ENCODE measurements at places on chromosomes 1 and 21. TPM values are rescaled to one million over a fixed set of nuclear protein-coding genes. Genes with fewer than 3 reads are reported as not detected.

SLC44A5 gene
- 1.7 TPM for total RNA-seq

COL6A2 gene
- 17.5 TPM for total RNA-seq

ZMYND12 gene
- 0.47 TPM for total RNA-seq

SAMSN1 gene
- total RNA-seq = not detected

NPHS2 gene
- total RNA-seq = not detected

NBPF10 gene
- total RNA-seq = 0.28 TPM

OR2AK2 gene
- total RNA-seq = not detected

RPTN gene
- not detected for total RNA-seq

DNA sequence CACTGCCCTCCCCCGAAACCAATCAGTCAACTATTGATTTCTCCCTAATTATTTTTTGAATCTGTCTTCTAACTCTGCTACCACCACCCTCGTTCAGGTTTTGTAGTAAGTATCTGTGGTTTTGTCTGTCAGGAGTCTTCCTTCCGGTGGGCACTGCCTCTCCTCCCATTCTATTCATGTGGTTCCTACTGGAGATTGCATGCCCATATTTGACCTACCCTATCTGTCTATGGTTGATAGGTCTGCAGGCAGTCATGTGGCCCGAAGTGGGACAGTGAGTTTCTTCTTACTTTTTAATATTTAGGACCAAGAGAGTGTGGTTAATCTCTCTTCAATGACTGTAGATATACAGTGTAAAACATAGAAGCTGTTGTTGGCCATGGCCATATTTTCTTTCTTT lies 17.8 kb upstream of the MAST2 start:
- DNase-seq = no peak

DNA sequence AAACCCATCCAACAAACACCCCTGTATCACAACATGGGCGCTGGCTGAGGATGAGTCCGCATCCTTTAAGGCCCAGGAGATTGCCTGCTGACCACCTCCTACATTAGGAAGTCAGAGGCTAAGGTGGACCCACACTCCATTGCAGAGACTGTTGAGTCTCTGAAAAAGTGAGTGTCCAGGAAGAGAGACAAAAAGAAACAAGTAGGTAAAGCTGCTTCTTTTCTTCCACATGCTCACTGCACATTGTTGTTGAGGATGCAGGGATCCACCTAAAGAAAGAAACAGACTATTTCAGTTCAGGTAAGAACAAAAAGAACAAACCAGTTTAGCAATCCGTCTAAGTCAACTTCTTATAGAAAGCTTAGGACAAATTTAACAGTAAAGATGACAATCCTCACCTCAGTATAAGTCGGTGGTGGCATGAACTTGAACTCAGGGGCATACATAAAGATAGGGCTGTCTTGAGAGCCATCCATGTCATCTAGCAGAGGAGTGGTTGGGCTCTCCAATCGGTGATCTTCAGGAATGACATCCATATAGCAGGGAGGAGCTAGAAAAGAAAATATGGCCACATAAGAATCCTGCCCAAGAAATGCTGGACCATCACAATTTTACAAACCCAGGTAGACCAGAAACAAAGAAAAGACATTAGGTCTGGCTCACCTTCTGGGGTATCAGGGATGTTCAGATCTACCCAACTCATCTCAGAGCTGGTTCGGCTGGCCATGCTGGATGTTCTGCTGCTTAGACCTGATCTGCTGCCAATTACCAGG lies 2.6 kb downstream of the TXNIP start:
- DNase-seq = no peak

GRCh38 chr1:178774263-178774662 lies 49.2 kb downstream of the RALGPS2 start:
- DNase-seq = peak; percentile 53

DNA sequence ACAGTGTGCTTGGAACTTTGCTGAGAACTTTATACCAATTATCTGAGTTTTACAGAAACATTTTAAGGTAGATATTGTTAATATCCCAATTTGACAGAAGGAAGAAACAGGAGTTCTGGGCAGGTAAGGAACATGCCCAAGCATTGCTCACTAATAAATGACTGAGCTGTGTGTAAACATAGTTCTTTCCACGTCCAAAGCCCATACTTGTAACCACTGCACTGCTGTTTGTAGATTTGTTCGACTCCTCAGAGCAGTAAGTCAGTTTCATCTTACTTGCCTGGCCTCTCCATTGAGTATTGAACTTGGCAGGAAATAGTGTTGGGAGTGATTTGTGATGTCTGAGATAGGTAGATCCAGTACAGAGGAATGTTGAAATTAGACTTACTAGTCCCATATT lies 335.1 kb downstream of the KIF26B start:
- no peak for DNase-seq

DNA sequence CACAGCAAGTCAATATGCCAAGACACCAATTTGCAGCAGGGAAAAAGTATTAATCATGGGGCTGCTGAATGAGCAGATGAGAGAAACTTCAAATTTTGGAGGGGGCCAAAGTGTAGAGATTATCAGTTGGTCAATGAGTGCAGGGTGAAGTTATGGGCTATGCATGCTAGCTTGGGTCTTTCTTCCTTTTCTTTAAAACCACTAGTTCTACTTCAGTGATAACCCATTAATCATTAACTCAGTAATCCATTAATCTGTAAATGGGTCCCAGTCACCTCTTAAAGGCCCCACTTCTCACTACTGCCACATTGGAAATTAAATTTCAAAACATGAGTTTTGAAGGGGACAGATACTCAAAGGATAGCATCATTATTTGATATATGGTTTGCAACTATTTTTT lies 688.6 kb upstream of the ADGRL4 start:
- no peak for DNase-seq

- peak; percentile 56 for DNase-seq
Measured at GRCh38 chr1:23960291-23961020, 828 bp downstream of the PNRC2 start.

DNA sequence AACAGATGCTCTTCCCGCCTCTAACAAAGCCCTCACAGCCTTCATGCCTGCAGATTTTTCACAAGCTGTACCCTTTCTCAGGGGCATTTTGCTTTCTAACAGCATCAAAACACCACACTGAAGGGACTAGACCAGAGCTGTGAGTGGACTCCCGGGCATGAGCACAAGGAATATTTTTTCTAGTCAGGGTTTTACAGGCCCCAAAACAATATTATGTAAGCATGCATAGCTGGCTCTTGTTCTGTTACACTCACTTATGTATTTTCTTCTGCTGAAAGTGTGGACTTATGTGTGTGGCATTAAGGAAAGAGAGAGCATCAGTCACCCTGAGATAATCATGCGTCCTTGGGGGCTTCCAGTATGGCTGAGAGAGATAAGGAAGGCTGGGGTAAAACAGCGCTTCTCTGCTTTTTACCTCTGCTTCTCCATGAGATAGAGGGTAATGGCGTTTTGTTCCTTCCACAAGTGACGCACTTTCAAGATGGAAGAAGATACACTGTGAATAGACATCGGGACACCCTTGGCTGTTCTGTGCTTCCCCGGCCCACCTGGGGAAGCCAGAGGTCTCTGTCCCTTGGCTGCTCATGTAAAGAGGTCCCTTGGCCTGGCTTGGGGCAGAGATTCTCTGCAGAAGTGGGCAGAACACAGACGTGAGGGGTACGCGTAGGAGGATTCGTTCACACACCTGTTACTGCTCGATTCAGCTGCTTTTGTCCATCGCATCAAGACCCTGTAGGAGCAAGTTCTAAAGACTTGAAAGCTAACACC lies 266.7 kb upstream of the RAB4A start:
- no peak for DNase-seq

DNA sequence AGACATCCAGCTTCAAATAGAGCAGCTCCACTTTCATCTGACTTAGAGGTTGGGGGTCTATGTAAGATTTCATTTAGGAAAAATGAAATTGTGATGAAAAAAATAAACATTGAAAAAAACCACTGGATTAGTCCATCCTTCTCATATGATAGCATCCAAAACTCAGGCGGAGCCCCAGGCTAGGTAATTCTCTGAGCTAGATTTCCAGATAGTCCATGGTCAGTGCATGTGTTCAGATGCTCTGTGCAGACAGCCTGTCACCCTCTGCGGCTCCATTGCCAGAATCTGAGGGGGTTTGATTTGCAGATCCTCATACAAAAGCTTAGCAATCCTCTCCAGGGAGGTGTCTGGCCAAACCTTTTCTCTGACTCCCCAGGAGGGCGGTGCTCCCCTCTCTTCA lies 49.2 kb downstream of the C8B start:
- no peak for DNase-seq

GRCh38 chr21:33799378-33800090 lies 116.1 kb downstream of the ATP5PO start:
- DNase-seq = no peak

DNA sequence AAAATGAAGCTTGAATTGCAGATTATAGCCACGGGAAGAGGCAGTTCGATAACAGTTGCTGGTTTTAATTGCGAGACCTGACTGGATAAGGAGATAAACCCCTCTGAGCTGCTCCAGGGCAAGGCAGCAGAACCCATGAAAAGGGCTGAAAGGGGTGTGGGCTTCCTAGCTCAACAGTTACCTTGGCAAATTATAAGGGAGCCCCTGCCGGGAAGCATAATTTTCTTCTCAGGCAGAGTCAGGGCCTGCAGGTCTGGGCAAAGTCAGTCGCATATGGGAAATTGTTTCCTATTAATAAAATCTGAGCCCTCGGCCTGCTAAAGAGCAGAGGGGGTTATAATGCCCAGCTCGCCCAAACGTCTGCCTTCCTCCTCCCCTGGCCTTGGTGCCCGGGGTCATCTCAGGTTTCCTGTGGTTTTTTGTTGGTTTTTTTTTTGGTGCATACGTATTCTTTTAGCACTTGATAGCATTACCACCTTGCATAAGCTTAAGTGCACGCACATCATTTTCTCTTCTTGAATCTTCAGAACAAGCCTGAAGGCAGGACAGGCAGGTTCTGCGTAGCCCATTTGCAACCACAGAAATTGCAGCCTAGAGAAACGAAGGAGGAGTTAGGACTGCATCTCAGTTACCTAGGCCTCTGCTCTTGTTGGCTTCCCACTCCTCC lies 33.9 kb upstream of the SELENON start:
- DNase-seq = no peak

- DNase-seq = no peak
Measured at GRCh38 chr1:5917591-5918274, 74.5 kb downstream of the NPHP4 start.

DNA sequence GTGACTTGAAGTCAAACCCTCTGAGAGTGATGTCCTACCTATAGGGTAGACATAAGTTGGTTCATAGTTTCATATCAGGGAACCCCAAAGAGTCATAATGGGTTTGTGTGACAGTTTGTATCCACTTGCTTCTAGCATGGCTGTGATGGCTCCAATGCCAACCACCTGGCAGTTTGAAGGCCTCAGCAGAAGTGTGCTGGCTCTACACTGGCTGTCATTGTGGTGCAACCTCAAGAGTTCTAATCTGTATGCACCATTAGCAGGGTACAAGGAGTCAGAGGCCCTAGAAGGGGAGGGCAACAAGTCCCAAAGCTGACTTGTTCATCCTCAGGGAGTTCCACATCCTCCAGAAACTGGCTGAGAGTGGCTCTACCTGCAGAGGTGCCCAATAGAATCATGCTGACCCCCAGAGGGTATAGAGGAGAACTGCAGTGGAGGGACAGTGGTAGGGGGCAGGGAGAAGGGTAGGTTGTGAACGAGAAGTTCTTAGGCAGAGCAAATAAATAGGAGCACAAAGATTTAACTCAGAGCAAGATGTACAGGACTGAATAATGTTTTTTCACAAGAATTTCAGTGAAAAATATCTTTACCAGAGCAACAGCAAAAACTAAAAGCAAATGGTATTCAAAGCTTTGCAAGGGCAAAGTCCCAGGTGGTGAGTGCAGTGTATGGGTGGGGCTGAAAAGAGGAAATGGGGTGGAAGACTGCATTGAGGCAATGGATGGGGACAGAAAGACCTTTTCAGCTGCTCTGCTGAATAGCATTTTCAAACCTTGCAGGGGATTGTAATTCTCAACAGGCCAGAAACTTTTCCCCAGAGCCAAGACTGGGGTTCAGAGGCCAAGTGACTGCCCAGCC lies 3.2 kb downstream of the FCRL2 start:
- DNase-seq = no peak

DNA sequence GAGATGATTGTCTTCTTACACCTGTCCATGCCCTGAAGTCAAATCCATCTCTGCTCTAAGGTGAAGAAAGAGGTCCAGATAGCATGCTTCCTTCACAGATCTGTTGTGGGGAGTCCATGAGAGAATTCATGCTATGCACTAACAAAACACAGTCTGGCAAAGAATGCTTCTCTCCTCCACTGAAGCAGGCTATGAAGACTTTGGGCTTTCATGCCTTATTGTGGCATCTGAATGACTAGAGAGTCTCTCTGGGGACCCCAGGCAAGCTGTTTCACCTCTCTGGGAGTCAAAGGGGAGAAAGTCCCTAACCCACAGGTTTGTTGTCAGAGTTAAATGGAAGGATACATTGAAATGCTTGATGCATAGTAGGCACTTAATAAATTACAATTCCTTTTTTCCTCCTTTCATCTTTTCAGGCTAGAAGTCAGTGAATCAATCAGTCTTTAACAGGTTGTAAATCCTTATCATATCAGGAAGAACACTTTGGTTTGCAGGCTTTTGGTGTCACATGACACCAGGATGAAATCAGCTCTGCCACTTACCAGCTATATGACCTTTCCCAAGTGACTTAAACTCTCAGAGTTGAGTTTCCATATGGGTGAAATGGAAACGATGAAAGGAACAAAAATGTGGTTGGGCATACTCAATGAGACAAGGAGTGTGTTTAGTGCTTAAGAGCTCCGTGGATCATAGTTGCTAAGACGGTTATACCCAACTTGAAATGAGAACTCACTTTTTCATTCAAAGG lies 200.1 kb upstream of the DAB1 start:
- DNase-seq = no peak

DNA sequence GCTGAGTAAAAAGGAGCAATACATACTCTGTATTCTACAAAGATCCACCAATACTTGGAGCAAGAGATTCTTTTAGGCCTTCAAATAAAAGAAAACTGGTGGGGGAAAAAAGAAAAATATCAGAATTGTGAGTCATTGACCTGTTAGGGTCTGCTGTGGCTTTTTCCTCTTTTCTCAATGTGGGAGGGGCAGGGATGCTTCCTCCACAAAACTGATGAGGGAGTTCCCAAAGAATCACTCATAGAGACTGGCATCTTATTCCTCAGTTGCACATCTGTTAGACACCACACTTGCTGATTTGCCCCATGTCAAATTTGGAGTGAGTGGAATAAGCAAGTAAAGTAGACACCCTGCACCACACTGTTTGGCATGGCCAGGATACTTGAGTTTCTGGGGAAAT lies 16.6 kb downstream of the C1orf141 start:
- no peak for DNase-seq

DNA sequence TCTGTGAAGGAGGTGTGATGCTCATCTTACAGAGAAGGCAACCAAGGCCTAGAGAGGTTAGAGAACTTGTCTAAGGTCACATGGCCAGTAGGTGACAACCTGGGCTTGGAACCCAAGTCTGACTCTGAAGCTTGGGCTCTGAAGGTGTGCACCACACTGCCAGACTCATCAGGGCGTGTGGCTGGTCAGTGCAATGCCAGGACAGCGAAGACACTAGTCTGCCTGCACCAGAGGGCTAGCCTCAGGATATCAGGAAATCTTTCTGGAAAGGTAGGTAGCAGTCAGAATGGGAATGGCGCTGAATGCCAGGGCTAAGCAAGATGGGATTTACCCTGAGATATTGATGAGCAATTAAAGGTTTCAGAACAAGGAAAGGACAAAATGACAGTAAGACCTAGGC lies 34.9 kb downstream of the ELK4 start:
- no peak for DNase-seq
